ENCODE measurements at places on chromosomes 7 and 10. TPM values are rescaled to one million over a fixed set of nuclear protein-coding genes. Genes with fewer than 3 reads are reported as not detected.

ADO gene
- 6.1 TPM for polyA plus RNA-seq

DNA sequence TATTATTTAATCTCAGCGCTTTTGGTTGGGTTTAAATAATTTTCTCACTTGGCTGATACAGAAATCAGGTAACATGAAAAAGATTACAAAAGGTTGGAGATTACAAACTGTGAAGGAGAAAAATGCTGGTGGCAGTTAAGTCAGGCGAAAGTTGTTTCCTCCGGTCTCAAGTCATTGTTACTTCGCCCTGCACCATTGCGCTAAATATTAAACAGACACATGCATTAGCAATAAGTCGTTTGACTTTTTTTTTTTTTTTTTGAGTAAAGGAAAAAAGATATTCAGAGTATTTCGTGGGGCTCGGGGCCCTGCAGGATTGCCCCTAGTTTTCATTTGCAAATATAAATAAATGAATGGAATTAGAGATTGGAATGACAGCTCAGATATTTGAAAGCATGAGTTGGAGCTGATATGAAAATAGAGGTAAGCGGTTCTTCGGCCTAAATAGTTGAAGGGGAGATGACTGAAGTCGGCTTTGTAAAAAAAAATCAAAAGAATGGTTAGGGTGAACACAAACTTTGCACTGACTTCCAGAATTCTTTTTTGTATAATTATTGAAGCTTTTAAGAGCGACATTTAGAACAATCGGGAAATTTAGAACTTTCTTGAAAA, 914 bp downstream of the SDHAF3 start:
- peak; percentile 33 for DNase-seq
- peak overlapping the region; percentile 90 for H3K27ac ChIP-seq
- H3K27me3 ChIP-seq = no peaks in the 10 kb centered on the region
- H3K4me1 ChIP-seq = peaks cover 15% of the 10 kb centered on the region
- H3K4me3 ChIP-seq = peak overlapping the region; percentile 73

DNA sequence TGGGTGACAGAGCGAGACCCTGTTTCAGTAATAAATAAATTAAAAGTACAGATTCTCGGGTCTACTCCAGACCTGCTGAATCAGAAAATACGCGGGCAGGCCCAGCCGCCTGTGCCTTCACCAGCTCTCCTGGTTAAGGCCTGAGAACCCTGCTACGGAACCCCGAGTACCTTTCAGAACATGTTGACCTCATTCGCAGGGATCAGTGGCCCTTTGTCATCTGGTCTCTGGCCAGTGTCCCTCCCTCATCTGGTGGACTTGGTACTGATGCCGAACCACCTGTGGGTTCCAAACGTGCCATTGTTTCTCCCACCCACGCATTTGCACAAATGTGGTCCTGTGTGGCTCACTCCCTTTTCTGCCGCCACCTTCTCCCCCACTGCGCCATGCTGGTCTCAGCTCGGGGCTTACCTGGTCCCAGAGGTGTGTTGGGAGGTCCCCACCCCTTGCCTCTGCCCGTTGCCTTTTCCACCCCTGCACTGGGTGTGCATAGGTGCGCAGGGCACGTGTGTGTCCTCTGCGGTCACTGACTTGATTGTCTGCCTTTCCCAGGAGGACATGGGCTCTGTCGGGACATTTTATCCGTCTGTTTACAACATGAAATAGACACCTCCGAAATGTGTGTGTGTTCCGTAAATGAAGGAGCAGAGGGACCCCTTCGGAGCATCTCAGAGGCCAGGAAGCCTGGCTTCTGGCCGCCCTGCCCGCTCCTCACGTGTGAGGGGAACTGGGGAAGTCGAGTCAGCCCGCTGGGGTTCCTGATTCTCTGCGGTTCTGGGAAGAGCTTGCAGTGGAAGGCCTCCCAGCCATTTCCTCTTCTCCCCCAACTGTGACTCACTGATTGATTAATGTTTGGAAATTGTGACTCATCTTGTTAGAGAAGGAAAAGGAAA, 135.2 kb downstream of the CUX1 start:
- H3K4me1 ChIP-seq = peaks cover 25% of the 10 kb centered on the region
- H3K4me3 ChIP-seq = no peak overlapping the region
- H3K36me3 ChIP-seq = no peaks in the 10 kb centered on the region
- peak overlapping the region; percentile 90 for H3K27ac ChIP-seq
- H3K27me3 ChIP-seq = no peaks in the 10 kb centered on the region

CUBN gene
- polyA plus RNA-seq = under 0.01 TPM

DNA sequence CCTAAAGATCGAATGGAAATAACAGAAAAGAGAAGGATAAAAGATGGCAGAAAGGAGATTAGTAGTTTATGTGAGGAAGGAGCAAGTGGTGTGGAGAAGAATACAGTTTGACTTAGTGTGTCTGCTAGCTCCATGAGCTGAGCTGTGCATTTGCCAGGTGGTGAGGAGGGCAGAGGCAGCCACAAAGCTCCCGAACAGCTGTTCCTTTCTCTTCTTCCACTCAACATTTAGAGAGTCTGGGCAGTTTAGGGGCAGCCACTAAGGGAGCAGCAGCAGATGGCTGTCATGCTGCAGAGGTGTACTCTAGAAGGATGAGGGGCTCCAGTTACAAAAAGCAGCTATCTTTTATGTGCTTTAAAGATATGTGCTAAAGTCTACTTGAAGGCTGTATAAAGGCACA, 674.4 kb downstream of the GRM8 start:
- H3K4me1 ChIP-seq = no peaks in the 10 kb centered on the region
- no peak for DNase-seq
- H3K27ac ChIP-seq = no peak overlapping the region
- no peak overlapping the region for H3K4me3 ChIP-seq
- H3K36me3 ChIP-seq = no peaks in the 10 kb centered on the region
- no peaks in the 10 kb centered on the region for H3K27me3 ChIP-seq

DNA sequence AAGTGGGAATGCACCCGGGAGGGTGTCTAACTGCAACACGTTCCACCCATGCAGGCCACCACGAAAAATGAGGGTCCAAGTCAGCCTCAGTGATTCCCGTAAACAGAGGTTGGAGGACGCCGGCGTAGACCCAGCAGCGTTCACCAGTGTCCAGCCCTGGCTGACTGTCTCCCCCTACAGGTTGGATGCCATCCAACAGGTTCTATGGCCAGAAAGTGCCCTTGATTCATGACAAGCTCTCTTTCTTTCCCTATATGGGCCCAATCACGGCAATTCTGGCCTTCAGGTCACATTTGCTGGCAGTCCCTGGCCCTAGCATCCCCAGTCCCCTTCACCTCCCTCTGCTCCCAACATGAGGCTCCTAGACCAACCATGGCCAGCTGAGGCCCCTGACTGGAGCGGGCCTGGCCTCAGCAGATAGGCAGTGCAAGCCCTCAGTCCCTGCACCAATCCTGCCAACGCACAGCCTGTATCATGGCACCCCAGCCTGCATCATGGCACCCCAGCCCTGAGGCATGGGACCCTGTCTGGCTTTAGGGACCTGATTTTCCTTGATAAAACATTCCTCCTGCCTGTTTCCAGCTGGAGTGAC, 227.4 kb downstream of the GRID1 start:
- no peak overlapping the region for H3K4me3 ChIP-seq
- H3K4me1 ChIP-seq = no peaks in the 10 kb centered on the region
- DNase-seq = peak; percentile 23
- H3K27me3 ChIP-seq = no peaks in the 10 kb centered on the region
- H3K36me3 ChIP-seq = no peaks in the 10 kb centered on the region

CALCR gene
- polyA plus RNA-seq = not detected

- H3K4me3 ChIP-seq = no peak overlapping the region
- no peaks in the 10 kb centered on the region for H3K27me3 ChIP-seq
- no peak overlapping the region for H3K27ac ChIP-seq
- no peaks in the 10 kb centered on the region for H3K36me3 ChIP-seq
These were observed 154.7 kb downstream of the MGMT start for GRCh38 chr10:129621693-129622092.

DNA sequence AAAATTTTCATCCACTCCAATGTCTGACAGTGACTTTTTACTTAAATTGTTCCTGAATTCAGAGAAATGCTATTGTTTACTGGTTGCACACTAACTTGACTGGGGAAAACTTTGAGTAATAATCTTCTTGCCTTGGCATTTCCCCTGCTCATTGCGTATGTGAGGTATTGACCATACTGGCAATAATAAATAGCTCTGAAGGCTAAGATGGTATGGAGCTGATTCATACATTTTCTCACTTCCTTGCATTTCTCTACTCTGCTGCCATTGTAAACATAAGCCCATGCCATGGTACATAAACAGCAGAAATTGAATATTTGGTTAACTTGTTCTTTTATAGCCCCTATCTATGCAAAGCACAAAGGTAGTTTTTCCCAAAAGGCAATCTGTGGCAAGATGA, 290.0 kb downstream of the RNLS start:
- peaks cover 8% of the 10 kb centered on the region for H3K4me1 ChIP-seq
- no peak overlapping the region for H3K4me3 ChIP-seq
- no peaks in the 10 kb centered on the region for H3K27me3 ChIP-seq
- H3K36me3 ChIP-seq = no peaks in the 10 kb centered on the region
- DNase-seq = no peak
- H3K27ac ChIP-seq = no peak overlapping the region

DNA sequence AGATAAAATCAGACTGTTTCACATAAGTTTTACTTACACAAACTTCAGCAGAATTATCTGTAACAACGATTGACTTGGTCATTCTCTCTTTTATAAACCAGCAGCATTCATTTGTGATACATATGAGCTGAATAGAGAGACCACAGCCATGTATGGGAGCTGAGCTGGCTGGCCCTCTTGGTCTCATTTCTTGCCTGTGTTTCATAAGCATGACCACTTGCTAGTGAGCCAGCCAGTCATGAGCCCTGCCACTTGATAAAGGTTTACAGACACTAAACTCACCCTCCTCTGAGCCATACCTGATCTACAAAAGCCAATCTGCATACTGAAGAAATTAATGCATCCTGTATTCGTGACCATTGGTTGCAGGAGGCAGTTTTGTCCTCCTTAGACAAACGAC, 82.1 kb downstream of the PKD1L1 start:
- H3K27ac ChIP-seq = no peak overlapping the region
- no peaks in the 10 kb centered on the region for H3K4me1 ChIP-seq
- no peak for DNase-seq
- no peaks in the 10 kb centered on the region for H3K27me3 ChIP-seq

DNA sequence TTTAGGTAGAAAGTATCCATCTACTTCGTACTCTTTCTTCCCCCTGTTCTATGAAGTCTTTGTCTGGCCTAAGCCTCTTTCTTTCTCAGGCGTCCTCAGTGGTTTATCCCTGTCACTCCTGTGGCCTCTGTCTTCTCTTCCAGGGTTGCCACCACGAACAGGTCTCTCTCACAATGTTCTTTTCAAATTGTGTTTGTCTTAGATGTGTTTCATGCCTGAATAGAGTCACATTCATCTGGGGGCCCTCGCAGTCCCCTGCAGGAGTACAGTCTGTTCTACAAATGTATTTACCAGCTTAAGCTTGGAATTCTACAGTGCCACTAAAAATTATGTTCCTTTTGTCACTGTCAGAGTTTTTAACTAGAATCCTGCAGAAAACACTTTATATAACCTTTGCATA, 680.4 kb upstream of the FOXK1 start:
- H3K4me3 ChIP-seq = no peak overlapping the region
- H3K4me1 ChIP-seq = no peaks in the 10 kb centered on the region
- H3K27ac ChIP-seq = no peak overlapping the region
- no peak for DNase-seq
- no peaks in the 10 kb centered on the region for H3K27me3 ChIP-seq
- H3K36me3 ChIP-seq = no peaks in the 10 kb centered on the region

- H3K4me1 ChIP-seq = peaks cover 23% of the 10 kb centered on the region
- H3K27me3 ChIP-seq = no peaks in the 10 kb centered on the region
These were observed 21.9 kb upstream of the CFAP46 start for GRCh38 chr10:132964231-132964630.

- DNase-seq = no peak
- H3K4me3 ChIP-seq = no peak overlapping the region
- H3K27me3 ChIP-seq = no peaks in the 10 kb centered on the region
- no peaks in the 10 kb centered on the region for H3K36me3 ChIP-seq
- no peak overlapping the region for H3K27ac ChIP-seq
These were observed 307.2 kb downstream of the SNX13 start for GRCh38 chr7:17633067-17633466.

ITGA8 gene
- polyA plus RNA-seq = 8.9 TPM

CALHM1 gene
- polyA plus RNA-seq = not detected

DNA sequence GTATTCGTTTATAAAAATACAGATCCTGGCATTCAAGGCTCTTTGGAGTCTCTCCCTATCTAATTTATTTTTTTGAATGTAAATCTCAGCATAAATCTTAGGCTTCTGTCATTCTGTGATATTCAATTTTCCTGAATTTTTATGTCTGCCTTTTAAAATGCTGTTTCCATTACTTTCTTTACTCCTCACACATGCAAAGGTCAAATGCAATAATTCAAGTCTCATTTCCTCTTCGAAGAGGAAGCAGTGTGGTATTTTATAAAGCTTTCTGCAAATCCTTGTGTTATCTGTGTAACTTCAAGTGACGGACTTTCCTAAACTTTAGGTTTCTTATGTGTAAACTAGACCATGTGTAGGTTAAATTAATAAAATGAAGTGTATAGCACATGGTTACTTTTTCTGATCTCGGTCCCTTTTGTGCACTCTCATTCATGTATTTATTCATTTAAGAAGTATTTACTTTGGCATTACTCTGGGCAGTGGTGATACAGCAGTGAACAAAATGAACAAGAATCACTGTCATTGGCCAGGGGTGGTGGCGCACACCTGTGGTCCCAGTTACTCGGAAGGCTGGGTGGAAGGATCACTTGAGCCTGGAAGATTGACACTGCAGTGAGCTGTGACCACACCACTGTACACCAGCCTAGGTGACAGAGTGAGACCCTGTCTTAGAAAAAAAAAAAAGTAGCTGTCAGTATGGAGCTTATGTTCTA, 332.2 kb downstream of the EXOC4 start:
- no peaks in the 10 kb centered on the region for H3K27me3 ChIP-seq
- DNase-seq = no peak
- H3K4me3 ChIP-seq = no peak overlapping the region
- H3K4me1 ChIP-seq = no peaks in the 10 kb centered on the region
- H3K36me3 ChIP-seq = no peaks in the 10 kb centered on the region

GRCh38 chr7:22551768-22552513, 52.0 kb upstream of the STEAP1B start:
- peaks cover 23% of the 10 kb centered on the region for H3K27me3 ChIP-seq
- H3K36me3 ChIP-seq = no peaks in the 10 kb centered on the region
- no peaks in the 10 kb centered on the region for H3K4me1 ChIP-seq
- no peak overlapping the region for H3K4me3 ChIP-seq
- H3K27ac ChIP-seq = no peak overlapping the region

DNA sequence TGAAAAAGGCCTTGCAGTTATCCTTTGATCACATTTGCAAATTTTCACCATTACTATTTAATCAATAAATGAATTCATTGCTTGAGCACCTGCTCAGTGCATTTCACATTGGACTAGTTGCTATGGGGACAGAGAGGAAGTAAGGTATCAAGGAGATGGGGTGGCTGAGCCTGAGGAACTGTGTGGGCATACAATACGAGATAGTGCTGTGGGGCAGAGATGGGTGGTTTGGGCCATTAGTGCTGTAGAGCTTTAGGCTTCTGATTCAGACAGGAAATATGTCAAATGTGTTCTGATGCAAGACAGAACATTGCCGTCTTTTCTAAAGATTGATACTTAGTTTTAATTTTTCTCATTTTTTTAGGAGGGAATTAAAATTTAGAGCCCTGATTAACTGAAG, 13.2 kb downstream of the ITGB8 start:
- H3K4me3 ChIP-seq = no peak overlapping the region
- H3K27ac ChIP-seq = no peak overlapping the region
- no peaks in the 10 kb centered on the region for H3K27me3 ChIP-seq
